CD14-positive monocyte (primary cell): ENCODE measurements at places on chromosomes 4 and X. TPM values are rescaled to one million over a fixed set of nuclear protein-coding genes. Genes with fewer than 3 reads are reported as not detected.

DNA sequence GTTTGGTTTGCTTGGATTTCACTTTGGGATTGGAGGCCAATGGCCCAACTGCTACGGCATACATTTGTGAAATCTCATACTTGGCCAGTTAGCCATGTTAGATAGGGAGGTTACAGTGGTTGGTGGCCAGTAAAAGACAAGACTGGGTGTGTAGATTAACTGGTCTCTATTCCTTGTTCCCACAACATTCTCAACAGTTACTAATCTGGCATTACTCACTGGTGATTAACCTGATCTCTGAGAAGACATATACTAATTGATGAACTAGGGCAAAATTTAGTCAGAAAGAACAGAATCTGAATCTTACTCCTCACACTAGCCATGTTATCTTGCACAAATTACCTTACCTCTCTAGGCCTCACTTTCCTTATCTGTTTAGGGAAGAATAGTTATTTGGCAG is 33.4 kb downstream of the GATB start:
- H3K4me1 ChIP-seq = no peaks in the 10 kb centered on the region
- H3K36me3 ChIP-seq = no peaks in the 10 kb centered on the region
- no peak overlapping the region for H3K4me3 ChIP-seq
- H3K27ac ChIP-seq = no peak overlapping the region
- H3K27me3 ChIP-seq = no peaks in the 10 kb centered on the region
- DNase-seq = no peak

- H3K36me3 ChIP-seq = no peaks in the 10 kb centered on the region
- H3K4me3 ChIP-seq = no peak overlapping the region
- no peak overlapping the region for H3K27ac ChIP-seq
- H3K4me1 ChIP-seq = no peaks in the 10 kb centered on the region
- H3K27me3 ChIP-seq = peaks cover 51% of the 10 kb centered on the region
Observed at GRCh38 chr4:186727169-186727976, 3.7 kb upstream of the FAT1 start.

- H3K4me1 ChIP-seq = no peaks in the 10 kb centered on the region
- no peaks in the 10 kb centered on the region for H3K36me3 ChIP-seq
- DNase-seq = no peak
- H3K4me3 ChIP-seq = no peak overlapping the region
- H3K27me3 ChIP-seq = no peaks in the 10 kb centered on the region
Observed at GRCh38 chr4:5526080-5526846, 182.1 kb downstream of the EVC2 start.

DNA sequence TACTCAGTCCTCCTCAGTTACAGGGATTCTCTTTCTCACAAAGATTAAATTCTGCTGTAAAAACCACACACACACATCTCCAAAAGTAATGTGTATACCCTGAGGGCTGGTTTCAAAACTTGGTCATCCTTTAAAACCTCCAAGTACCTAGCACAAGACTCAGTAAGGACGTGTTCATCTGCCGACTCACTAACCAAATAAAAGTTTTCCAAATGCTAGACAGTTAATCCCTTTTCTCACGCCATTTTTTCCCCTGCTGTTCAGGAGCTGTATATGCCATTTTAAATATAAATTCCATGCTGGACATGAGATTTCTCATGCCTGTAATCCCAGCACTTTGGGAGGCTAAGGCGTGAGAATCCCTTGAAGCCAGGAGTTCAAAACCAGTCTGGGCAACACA is 3.9 kb upstream of the SAT1 start:
- peaks cover under 1% of the 10 kb centered on the region for H3K36me3 ChIP-seq
- H3K4me1 ChIP-seq = peaks cover 23% of the 10 kb centered on the region
- DNase-seq = no peak
- H3K27ac ChIP-seq = no peak overlapping the region
- H3K4me3 ChIP-seq = no peak overlapping the region

Gene TRIM2
- polyA plus RNA-seq = 0.67 and 0.76 TPM in 2 replicates

Gene SPATA4
- not detected for polyA plus RNA-seq

Gene MAMLD1
- not detected for polyA plus RNA-seq

Gene F11
- not detected in 2 replicates for polyA plus RNA-seq

GRCh38 chrX:68632491-68632890 is 15.0 kb upstream of the STARD8 start:
- H3K36me3 ChIP-seq = no peaks in the 10 kb centered on the region
- no peak overlapping the region for H3K4me3 ChIP-seq
- H3K27ac ChIP-seq = no peak overlapping the region
- no peaks in the 10 kb centered on the region for H3K4me1 ChIP-seq
- DNase-seq = no peak
